ENCODE measurements at places on chromosomes 3 and 15.

GRCh38 chr3:112492124-112492523 is 7.1 kb downstream of the BTLA start:
- no peak for DNase-seq

DNA sequence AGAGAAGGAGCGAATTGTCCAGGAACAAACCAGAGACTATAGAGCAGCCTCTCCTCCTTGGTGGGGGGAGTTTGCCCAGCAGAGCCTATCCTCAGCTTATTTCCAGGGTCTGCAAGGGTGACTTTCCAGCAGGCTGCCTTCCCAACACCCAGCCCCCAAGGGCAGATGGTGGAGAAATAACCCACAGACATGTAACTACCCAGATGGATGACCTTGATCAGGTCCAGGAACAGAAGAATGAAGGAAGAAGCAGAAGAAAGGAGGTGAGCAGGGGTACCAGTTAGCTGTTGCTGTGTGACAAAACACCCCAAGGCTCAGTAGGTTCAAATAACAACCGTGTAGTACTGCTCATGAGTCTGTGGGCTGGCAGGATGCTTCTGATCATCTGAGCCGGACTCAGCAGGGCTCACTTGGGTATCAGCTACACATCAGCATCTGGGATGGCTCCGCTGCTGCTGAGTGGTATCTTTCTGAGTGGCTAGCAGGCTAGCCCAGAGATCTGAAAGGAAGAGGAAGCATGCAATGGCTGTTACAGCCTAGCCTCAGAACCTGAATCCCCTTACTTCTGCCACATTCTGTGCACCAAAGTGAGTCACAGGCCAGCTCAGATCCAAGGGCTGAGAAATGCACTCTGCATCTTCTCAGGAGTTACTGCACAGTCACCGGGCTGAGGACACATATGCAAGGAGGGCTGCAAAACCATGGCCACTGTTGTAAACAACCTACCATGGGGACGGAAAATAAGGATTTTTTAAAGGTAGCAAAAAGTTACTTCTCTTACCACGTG is 22.2 kb upstream of the TXNRD3 start:
- no peak for DNase-seq

GRCh38 chr3:157916672-157917071 is 189.5 kb downstream of the SHOX2 start:
- DNase-seq = no peak

DNA sequence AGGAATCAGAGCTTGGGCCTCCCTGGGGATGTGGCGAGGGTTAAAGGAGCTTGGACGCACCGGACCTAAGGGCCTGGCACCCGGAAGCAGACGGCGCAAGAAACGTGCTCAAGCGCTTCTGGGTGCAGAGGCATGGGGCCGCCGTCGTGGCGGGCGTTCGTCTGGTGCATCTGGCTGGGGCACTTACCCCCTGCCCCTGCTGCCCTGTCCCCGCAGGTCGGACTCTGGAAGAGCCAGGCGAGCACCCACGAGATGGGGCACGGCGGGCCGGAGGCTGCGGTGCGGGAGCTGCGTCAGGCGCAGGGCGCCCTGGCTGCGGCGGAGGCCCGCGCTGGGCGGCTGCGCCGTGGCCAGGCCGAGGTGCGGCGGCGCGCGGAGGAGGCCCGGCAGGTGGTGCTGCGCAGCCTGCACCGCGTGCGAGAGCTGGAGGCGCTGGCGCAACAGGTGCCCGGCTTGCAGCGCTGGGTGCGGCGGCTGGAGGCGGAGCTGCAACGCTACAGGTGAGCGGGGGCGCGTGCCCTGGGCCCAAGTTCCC is 2.5 kb downstream of the EFCC1 start:
- DNase-seq = no peak

DNA sequence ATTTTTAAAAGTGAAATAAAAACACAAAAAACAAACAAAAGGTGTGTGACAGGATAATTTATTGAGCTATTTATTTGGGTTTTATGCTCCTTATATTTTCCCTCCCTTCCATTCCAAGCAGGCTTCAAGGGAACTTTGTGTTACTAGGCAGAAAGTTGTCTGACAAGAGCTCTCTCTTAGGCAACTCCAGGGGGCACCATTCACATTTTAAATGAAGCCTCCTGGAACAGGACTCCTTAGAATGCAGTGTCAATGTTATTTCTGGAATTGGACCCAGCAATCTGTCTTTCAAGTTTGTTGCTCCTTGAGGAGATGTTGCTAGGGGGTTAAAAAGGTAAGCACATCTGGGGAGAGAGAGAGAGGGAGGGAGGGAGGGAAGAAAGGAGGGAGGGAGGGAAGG is 5.4 kb upstream of the RFX7 start:
- no peak for DNase-seq

- no peak for DNase-seq
These were observed 260.5 kb downstream of the PTPRG start for GRCh38 chr3:61821823-61822251.

DNA sequence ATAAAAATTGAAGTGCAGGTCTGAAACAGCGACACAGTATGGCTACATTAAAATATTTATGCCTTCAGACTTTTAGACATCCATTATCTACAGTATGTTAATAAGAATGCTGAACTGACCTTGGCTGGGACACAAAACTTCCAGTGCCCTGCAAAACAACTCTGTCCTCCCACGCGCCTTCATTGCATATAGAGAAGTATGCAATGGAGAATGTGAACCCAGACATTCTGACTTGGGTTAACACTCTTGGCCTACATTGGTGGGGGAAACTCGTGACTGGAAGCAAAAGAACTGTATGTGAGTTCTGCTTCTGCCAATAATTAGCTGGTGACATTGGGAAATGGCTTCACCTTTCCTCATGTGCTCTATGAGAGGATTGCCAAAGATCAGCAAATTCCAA is 110.5 kb upstream of the SLC24A5 start:
- no peak for DNase-seq

GRCh38 chr15:22903427-22903826 is 65.0 kb downstream of the NIPA2 start:
- no peak for DNase-seq

Data from activated naive CD8-positive, alpha-beta T cell treated with anti-CD3 and anti-CD28 coated beads, Interleukin-2, amount 50 U/mL, for 16 hours (primary cell).